ENCODE measurements at places on chromosomes 1 and 21. TPM values are rescaled to one million over a fixed set of nuclear protein-coding genes. Genes with fewer than 3 reads are reported as not detected.

DNA sequence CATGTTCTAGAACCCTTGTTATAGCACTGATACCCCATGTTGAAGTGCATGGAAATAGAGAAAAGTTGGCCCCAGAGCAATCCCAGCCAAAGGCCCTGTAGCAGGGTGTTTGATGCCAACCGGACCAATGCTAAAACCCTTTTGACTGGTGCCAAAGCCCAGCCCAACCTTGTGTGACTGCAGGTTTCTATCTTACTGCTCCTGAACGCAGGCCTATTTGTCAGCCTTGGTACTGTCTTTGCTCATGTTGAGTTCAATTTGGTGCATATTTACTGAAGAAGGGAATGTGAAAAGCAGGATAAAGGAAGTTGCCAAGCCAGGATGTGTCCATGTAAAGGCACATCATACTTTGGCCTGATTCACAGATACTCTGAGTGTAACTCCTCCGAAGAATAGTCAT lies 51.7 kb upstream of the NFASC start:
- H3K4me3 ChIP-seq, result no peak overlapping the region
- H3K4me1 ChIP-seq, result no peaks in the 10 kb centered on the region
- DNase-seq, result no peak
- no peak overlapping the region for H3K27ac ChIP-seq
- H3K27me3 ChIP-seq, result no peaks in the 10 kb centered on the region

DNA sequence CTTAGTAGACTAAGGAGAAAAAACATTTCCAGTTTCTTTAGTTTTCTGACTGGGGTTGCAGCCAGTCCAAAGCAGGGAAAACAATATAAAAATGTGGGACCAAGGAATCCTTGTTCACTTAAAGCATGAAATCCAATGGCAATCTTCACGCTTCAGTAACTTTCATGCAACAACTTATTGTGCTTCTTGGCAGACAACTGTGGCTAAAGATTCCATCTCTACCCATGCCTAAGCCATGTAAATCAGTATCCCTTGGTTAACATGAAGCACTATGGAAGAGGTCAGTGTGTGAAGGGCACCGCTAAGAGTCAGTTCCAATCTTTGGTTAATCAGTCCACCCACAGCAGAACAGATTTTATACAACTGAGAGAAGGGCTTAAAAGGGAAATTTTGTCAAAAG lies 201.8 kb upstream of the GREM2 start:
- no peak for DNase-seq
- no peaks in the 10 kb centered on the region for H3K36me3 ChIP-seq
- no peak overlapping the region for H3K27ac ChIP-seq
- no peaks in the 10 kb centered on the region for H3K4me1 ChIP-seq
- H3K27me3 ChIP-seq, result no peaks in the 10 kb centered on the region

GRCh38 chr1:1085911-1086841 lies 12.1 kb upstream of the RNF223 start:
- no peak overlapping the region for H3K27ac ChIP-seq
- H3K4me1 ChIP-seq, result no peaks in the 10 kb centered on the region
- no peak overlapping the region for H3K4me3 ChIP-seq
- peaks cover 1% of the 10 kb centered on the region for H3K27me3 ChIP-seq
- no peaks in the 10 kb centered on the region for H3K36me3 ChIP-seq

DNA sequence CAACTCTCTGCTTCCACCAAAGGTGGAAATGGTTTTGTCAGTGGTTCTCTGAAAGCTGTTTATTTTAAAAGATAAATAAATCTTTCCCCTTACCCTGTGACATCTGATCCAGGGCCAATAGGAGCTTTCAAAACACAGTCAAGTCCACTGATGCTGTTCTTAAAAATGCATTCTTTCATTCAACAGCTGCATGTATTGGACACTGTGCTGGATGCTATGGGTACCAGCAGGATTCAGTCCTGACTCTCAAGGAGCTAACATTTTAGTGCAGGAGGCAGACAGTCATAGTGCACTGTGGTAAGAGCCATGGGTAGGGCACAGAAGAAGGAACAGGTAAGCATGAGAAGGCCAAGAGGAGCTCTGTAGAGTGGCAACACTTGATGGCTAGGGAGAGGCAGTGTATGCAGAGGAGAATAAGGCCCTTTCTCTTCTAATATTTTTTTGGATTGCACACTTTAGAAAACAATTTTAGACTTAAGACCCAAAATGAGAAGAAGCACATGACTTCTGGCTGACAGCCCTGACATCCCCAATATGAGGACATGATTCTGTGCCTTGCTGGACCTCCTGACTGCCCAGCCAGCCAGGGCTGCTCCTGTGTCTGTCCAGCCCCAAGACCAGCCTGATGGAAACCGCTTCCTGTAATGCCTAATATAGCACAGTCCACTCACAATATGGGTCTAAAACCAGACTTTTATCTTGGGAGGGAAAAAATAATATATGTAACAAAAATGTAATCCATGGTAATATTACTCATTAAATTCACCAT lies 207.3 kb downstream of the SDCCAG8 start:
- no peak for DNase-seq
- no peak overlapping the region for H3K4me3 ChIP-seq
- no peaks in the 10 kb centered on the region for H3K36me3 ChIP-seq
- no peak overlapping the region for H3K27ac ChIP-seq

GRCh38 chr1:24898909-24899439 lies 31.1 kb downstream of the RUNX3 start:
- peaks cover 2% of the 10 kb centered on the region for H3K36me3 ChIP-seq
- no peak overlapping the region for H3K27ac ChIP-seq
- no peak overlapping the region for H3K4me3 ChIP-seq
- peaks cover 6% of the 10 kb centered on the region for H3K4me1 ChIP-seq
- no peak for DNase-seq

DNA sequence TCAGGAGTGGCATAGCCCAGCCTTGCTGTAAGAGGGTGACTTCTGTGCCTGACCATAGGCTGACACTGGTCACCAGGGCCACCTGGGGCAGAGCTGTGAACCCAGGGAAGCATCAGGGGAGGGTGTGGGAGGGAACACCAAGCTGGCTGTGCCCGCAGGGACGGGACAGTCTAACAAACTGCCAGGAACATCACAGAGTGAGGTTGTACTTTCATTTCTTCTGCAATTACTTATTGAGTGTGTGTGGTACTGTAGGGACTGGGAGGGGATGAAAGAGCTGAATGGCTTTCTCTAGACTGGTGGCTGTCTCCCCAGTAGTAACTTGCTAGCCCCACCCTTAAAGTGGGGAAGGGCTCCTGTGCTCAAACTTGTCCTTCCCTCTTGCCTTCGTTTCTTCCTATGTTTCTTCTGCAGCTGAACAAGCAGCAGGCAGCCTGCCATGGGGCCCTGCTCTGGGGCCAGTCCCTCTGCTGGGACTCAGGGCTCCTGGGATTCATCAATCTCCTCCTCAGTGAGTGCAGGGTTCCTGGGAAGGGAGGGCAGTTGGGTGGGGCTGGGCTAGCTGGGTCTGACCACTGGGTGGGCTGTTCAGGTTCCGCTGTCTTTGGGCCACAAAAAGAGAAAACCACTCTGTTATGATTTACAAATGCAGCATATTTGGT lies 39.7 kb upstream of the ETV3 start:
- H3K27ac ChIP-seq, result no peak overlapping the region
- DNase-seq, result peak; percentile 24
- peaks cover 60% of the 10 kb centered on the region for H3K4me1 ChIP-seq
- H3K4me3 ChIP-seq, result no peak overlapping the region
- no peaks in the 10 kb centered on the region for H3K36me3 ChIP-seq
- no peaks in the 10 kb centered on the region for H3K27me3 ChIP-seq

DNA sequence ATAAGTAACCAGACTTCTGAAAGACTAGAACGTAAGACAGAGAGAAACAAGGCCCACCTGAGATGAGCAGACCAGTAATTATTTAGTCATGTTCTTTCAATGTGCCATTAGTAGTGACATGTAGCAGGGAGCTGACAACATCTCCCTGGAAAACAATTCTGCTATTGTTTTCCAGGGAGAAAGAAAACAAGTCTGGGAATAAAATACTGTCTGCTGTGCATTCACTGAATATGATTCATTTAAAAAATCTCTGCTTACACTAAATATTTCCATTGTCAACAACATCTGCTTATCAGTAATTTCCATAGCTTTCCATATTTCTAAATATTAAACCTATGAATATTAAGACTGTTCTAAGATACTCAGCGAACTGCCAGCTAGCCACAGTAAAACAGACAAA lies 80.0 kb downstream of the VCAM1 start:
- H3K4me3 ChIP-seq, result no peak overlapping the region
- H3K4me1 ChIP-seq, result no peaks in the 10 kb centered on the region
- no peak for DNase-seq
- no peak overlapping the region for H3K27ac ChIP-seq
- H3K27me3 ChIP-seq, result no peaks in the 10 kb centered on the region

GRCh38 chr1:156262461-156263287 lies 14.8 kb upstream of the PAQR6 start:
- DNase-seq, result no peak
- H3K36me3 ChIP-seq, result peaks cover 95% of the 10 kb centered on the region
- no peak overlapping the region for H3K4me3 ChIP-seq
- no peaks in the 10 kb centered on the region for H3K4me1 ChIP-seq
- no peaks in the 10 kb centered on the region for H3K27me3 ChIP-seq
- H3K27ac ChIP-seq, result no peak overlapping the region

DNA sequence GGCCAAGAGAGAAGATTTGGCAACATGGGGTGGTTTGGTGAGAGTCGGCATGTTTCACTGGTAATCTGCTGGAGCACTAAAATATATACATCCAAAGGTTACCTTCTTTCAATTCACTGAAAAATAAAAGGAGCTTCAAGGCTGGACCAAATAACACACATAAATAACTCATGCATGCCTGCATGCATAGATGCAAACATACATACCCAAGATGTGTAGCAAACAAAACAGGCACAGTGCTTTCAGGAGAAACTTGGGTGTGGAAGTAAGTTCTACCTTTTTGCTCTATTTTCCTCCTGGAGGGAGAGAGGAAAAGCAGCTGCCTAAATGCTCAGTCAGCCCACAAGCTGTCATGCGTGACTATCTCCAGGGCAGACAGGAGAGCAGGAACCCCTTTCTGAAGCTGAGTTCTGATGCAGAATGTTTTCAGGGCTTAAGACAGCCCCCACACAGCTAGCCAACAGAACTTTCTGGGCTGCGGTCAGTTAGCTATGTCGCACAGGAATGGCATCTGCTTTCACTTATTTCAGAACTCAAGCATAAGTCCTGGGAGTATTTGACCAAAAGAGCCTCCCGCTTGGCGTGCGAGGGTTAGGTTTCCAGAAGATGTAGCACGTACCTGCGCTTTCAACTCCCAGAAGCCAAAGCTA lies 166.2 kb downstream of the TOMM20 start:
- no peaks in the 10 kb centered on the region for H3K27me3 ChIP-seq
- H3K27ac ChIP-seq, result peak overlapping the region; percentile 77
- no peaks in the 10 kb centered on the region for H3K36me3 ChIP-seq
- H3K4me1 ChIP-seq, result peaks cover 42% of the 10 kb centered on the region
- no peak for DNase-seq

DNA sequence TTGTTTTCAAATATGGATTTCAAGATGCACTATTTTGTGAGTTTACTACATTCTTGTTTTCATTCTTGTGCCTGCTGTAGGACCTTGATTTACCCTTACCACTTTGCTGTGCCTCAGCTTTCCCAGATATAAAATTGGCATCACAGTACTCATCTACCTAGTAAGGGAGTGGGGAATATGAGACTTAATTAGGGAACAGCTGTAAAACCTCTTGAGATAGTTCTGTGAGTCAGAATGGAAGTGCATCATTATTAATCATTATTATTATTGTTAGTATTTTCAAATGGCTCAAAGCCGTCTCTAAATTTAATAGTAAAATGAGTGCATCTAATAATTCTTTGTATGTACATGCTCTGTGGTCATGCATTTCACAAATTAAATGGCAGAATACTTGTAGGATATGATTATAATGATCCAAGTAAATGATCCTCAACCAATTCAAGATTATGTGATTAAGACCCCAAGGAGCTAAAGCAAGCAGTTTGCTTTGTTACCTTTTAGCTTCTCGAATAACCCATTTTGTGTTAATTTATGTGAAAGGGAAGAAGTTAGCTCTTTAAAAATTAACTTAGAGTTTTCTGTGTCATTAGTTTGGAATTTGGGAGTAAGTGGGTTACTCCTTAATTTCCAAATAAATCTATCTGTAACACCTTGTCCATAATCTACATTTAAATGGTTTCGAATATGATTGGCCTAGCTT lies 155.4 kb downstream of the NFIA start:
- H3K4me3 ChIP-seq, result no peak overlapping the region
- H3K36me3 ChIP-seq, result no peaks in the 10 kb centered on the region
- no peak for DNase-seq
- H3K4me1 ChIP-seq, result no peaks in the 10 kb centered on the region

DNA sequence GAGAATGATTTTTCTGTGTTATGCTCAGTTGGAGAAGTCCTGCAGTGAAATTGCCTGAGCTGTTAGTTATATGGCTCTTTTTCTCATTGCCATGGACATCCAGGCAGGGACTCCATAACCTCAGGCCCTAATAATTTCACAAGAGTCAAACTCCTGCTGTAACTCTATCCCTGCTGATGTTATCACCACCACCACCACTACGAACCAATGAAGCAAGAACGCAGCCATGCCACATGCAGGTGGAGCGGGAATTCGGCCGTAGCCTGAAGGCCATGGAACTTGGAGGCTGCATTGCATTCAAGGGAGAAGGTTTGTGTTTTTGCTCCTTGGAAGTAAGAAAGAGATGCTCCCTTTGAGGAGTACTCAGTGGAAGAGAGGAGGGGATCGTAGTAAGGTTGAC lies 16.8 kb upstream of the DLGAP3 start:
- H3K4me1 ChIP-seq, result no peaks in the 10 kb centered on the region
- H3K4me3 ChIP-seq, result no peak overlapping the region
- no peak for DNase-seq
- H3K27ac ChIP-seq, result no peak overlapping the region

DNA sequence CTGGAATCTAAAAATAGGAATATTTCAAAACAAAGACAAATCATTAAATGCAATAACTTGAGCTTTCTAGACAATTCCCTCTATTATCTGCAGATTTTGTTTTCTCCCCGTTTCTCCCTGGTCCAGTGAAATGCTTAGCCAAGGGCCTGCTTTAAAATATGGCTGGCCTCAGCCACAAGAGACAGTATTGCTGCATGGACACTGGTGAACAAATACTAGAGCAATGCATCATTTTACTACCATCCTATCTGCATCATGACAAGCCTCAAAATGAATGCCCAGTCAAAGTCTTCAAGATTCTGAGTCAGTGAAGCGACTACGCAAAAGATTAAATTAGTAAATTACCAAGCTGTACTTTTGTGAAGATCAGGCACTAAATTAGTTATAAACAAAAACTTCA lies 80.5 kb downstream of the ENAH start:
- H3K4me1 ChIP-seq, result no peaks in the 10 kb centered on the region
- H3K4me3 ChIP-seq, result no peak overlapping the region
- no peaks in the 10 kb centered on the region for H3K36me3 ChIP-seq
- H3K27me3 ChIP-seq, result no peaks in the 10 kb centered on the region

GRCh38 chr1:245378311-245378722 lies 223.5 kb downstream of the KIF26B start:
- DNase-seq, result peak; percentile 55
- no peaks in the 10 kb centered on the region for H3K36me3 ChIP-seq
- no peaks in the 10 kb centered on the region for H3K27me3 ChIP-seq
- H3K4me3 ChIP-seq, result no peak overlapping the region

GRCh38 chr1:215007880-215008279 lies 74.7 kb upstream of the KCNK2 start:
- no peaks in the 10 kb centered on the region for H3K4me1 ChIP-seq
- no peak overlapping the region for H3K27ac ChIP-seq
- H3K4me3 ChIP-seq, result no peak overlapping the region
- no peak for DNase-seq

Gene EPS8L3
- not detected for total RNA-seq

Gene MX2
- 32.0 TPM for total RNA-seq

Gene BEND5
- total RNA-seq, result 21.8 TPM

Gene SMIM1
- total RNA-seq, result 6.9 TPM

Gene UBL4B
- total RNA-seq, result not detected

Gene CADM3
- total RNA-seq, result 0.42 TPM

Gene ANKRD45
- total RNA-seq, result 0.33 TPM

Gene CYYR1
- total RNA-seq, result 3.5 TPM

Gene LRRIQ3
- total RNA-seq, result 1.4 TPM

Gene NEK2
- total RNA-seq, result 31.1 TPM

Gene CLCA4
- total RNA-seq, result 0.05 TPM

Gene CD1E
- 964 TPM for total RNA-seq

Gene TMEM125
- 0.42 TPM for total RNA-seq

Data from thymus (tissue), 14 donors.